ENCODE measurements at places on chromosomes 11 and 22.
A peak's percentile ranks its signal among the peaks of the same experiment; 100 is the strongest.

DNA sequence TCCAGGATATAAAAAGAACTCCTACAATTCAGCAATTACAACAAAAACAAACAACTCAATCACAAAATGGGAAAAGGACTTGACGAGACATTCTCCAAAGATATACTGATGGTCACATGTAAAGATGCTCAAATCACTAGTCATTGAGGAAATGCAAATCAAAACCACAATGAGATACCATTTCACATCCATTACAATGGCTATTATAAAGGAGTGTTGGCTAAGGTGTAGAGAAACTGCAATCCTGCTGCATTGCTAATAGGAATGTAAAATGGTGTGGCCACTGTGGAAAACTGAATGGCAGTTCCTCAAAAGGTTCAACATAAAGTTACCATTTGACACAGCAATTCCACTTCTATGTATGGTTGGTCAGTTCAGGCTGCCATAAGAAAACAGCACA is 11.8 kb upstream of the TBCEL start:
- no peaks in the 10 kb centered on the region for H3K27me3 ChIP-seq
- no peaks in the 10 kb centered on the region for H3K36me3 ChIP-seq
- DNase-seq = no peak
- H3K27ac ChIP-seq = no peak overlapping the region
- no peaks in the 10 kb centered on the region for H3K4me1 ChIP-seq

DNA sequence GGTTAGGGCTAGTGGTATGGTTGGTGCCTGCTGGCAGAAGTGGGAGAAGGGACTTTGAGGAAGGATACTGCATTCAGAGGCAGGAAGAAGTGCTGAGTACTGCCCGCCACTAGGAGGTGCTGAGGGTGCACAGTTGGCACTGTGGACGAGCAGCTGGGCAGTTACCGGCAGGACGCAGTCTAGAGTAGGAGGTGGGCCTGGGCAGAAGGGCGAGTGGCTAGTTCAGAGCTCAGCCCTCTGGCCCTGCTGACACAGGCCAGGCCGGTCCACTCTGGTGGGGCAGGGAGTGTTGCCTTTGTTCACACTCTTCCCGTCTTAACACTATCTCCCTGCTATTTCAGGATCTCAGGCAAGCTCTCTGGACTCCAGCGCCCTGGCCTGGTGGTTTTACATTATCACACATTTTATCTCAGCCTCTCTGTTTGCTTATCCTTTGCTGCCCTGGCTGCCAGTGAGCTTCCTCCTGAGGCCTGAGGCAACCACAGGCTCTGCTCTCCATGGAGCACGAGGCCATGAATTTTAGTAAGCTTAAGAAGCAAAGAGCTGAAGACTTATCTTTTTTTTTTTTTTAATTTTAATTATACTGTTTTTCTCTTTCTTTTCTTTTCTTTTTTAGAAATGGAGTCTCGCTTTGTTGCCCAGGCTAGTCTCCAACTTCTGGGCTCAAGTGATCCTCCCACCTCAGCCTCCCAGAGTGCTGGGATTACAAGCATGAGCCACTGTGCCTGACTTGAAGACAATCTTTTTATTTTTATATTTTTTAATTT is 26.9 kb downstream of the SNAP29 start:
- DNase-seq = peak; percentile 13
- H3K4me3 ChIP-seq = no peak overlapping the region
- H3K27me3 ChIP-seq = no peaks in the 10 kb centered on the region
- peaks cover 52% of the 10 kb centered on the region for H3K36me3 ChIP-seq
- H3K4me1 ChIP-seq = no peaks in the 10 kb centered on the region
- H3K27ac ChIP-seq = peak overlapping the region; percentile 67

DNA sequence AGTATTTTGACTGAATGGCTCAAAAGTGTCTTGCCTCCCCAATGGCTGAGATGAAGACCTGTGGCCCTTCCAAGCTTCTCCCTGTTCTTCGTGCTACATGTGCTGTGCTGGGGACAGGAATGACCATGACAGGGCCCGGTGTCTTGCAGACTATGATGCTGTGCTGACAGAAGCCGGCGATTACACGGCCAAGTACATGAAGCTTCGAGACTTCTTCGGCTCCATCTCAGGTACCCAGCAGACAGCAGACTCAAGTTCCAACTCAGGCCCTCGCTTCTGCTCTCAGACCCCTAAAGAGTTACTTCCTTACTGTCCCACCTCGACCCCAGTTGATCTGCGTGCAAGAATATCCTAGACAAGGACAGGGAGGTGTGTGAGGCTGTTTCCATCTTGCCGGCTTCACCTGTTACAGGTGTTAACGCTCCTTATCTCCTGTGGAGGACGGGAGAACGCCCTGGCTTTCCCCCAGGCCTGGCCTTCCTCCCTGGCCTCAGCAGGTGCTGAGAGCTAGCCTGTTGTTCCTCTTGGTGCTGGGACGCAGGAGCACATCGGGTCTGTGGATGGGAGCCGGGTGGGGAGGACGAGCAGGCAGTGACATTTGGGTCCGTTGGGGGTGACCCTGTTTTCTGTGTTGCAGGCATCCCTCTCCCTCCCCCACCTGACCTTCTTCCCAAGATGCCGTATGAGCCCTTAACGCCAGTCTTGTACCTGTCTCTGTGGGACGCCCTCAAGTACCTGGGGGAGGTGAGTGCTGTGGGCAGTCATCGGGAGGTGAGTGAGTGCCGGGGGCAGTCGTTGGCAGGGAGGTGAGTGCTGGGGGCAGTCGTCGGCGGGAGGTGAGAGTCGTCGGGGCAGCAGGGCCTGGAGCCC is 38.1 kb downstream of the GLB1L2 start:
- H3K36me3 ChIP-seq = no peaks in the 10 kb centered on the region
- H3K27me3 ChIP-seq = no peaks in the 10 kb centered on the region
- no peaks in the 10 kb centered on the region for H3K4me1 ChIP-seq
- no peak overlapping the region for H3K27ac ChIP-seq

- DNase-seq = no peak
- peaks cover 21% of the 10 kb centered on the region for H3K4me1 ChIP-seq
- H3K36me3 ChIP-seq = no peaks in the 10 kb centered on the region
These were observed 14.3 kb downstream of the DGKZ start for GRCh38 chr11:46361283-46362155.

DNA sequence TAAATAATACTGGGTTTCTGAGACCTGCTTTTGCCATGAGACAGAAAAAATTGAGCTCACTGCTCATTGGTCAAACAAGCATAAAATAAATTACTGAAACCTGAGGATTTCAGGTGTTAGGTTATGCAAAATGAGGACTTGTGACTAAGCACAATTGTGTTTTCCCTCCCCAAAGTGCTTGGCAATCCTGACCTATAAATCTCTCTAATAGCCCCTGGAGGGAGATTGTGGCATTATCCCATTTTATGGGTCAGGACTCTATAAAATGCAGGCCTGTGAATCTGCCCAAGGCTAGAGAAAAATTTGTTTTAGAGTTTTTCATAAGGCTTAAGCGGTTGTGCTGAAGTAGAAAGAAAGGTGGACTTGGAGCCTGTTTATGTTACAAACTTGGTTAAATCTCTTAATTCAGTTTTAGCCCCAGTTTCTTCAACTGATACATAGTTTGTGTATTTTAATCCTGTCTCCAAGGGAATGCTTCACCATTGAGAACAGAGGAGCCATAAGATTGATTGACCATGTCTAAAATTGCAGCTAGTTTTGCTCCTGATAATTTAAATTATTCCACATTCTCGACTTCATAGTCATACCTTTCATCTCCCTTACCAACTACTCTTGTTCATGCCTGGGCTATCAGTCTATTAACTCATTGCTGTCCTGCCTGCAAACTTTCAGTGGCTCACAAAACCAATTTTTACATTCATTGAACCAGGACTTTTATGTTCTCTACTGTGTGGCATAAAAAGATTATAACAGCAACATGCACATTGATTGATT is 63.6 kb upstream of the LRRC4C start:
- no peaks in the 10 kb centered on the region for H3K27me3 ChIP-seq
- no peaks in the 10 kb centered on the region for H3K4me1 ChIP-seq
- H3K4me3 ChIP-seq = no peak overlapping the region

DNA sequence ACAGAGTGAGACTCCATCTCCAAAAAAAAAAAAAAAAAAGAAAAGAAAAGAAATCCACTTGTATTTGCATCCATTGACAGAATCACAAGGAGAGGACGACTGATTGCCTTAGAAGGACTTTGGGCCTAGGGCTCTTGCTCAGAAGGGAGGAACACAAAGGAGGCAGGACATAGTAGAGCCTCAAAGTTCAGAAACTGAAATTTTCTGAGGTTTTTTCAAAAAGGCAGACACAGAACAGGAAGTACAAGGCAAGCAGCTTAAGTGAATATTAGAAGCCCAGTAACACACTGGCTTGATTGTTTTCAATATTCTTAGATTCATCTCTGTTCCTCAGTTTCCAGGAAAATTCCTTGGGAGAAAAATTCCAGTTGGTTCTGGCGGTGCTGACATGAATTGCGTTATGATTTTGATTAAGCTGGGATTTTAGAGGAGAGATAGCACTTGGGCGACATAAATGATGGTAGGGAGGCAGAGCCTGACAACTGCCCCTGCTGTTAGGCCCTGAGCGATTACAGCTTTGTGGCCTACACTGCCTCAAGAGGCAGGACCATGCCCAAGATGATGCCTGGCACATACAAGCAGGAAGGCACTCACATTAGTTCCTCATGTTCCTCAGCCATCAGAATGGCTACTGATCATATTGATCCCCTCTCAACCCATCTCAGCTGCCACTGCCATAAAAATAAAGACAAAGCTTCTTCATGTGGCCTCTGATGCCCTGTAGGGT is 15.3 kb downstream of the CLPB start:
- no peaks in the 10 kb centered on the region for H3K36me3 ChIP-seq
- no peak overlapping the region for H3K27ac ChIP-seq
- no peak overlapping the region for H3K4me3 ChIP-seq
- H3K4me1 ChIP-seq = no peaks in the 10 kb centered on the region
- H3K27me3 ChIP-seq = no peaks in the 10 kb centered on the region

GRCh38 chr11:112363527-112363926 is 102.9 kb upstream of the PLET1 start:
- no peaks in the 10 kb centered on the region for H3K36me3 ChIP-seq
- no peak overlapping the region for H3K4me3 ChIP-seq
- no peak overlapping the region for H3K27ac ChIP-seq
- H3K4me1 ChIP-seq = no peaks in the 10 kb centered on the region

DNA sequence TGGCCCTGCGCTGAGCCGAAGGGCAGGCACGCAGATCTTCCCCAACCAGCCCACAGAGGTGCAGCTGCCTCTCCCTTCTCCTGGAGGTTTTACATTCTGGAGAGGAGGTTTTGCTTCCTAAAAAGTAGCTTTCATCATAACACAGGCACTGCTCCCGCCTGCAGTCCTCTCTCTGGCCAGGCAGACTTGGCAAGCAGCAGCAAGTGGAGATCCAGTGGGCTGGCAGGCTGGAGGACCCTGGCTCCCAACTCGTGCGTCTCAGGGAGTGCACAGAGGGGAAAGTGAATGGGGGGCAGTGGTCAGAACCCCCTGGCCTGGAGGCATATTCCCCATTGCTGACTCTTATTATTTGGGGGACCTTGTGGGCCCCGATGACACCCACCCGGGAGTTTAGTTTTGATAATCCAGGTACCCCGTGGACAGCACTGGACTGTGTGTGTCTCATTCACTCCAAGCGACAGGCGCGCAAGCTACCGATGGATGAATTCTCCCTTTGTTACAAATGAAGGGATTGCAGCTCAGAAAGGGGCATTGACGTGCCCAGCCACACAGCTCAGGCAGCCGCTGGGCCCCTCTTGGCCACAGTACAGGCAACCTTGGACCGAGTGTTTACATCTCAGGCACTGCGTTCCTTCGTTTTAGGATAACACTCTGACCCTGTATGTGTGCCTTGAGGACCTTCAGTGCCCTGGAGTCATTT is 1223.9 kb downstream of the BRD1 start:
- no peak overlapping the region for H3K27ac ChIP-seq
- no peaks in the 10 kb centered on the region for H3K27me3 ChIP-seq
- H3K4me1 ChIP-seq = no peaks in the 10 kb centered on the region
- no peak overlapping the region for H3K4me3 ChIP-seq
- no peaks in the 10 kb centered on the region for H3K36me3 ChIP-seq

DNA sequence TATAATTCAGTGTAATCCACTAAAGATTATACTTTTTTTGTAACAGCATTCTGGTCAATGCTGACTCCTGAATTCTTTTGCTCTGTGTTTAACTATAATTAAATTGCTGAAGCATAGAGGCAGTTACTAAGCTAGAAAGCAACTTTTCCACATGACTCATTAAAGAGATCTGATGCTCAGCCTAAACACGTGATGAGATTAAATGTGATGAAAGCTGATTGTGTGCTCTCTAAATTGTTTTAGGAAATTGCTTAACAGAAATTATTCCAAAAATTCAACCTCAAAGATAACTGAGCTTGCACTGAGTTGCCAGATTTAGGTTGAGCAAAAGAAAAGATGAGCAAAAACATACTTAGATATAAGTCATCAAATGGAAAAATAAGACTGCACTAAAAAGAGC is 1033.6 kb downstream of the FAM181B start:
- H3K4me3 ChIP-seq = no peak overlapping the region
- no peak overlapping the region for H3K27ac ChIP-seq
- no peaks in the 10 kb centered on the region for H3K4me1 ChIP-seq
- no peak for DNase-seq

- DNase-seq = no peak
- no peak overlapping the region for H3K27ac ChIP-seq
- no peaks in the 10 kb centered on the region for H3K4me1 ChIP-seq
- no peaks in the 10 kb centered on the region for H3K27me3 ChIP-seq
These were observed 34.8 kb upstream of the ALKBH3 start for GRCh38 chr11:43845816-43846215.

DNA sequence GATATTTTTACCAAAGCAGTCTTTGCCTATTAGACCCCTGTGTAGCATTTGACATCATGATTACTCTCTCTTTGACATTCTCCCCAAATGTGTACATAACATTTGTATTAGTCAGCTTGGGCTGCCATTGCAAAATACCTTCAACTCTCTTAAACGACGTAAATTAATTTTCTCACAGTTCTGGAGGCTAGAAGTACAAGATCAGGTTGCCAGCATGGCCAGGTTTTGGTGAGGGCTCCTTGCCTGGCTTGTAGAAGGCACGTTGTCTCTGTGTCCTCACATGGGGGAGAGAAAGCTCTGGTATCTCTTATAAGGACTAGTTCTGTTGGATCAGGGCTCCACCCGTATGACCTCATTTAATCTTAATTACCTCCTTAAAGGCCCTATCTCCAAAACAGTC is 12.3 kb upstream of the DLAT start:
- no peak overlapping the region for H3K27ac ChIP-seq
- H3K36me3 ChIP-seq = no peaks in the 10 kb centered on the region
- no peak for DNase-seq

GRCh38 chr22:27504360-27505253 is 296.9 kb downstream of the MN1 start:
- no peak overlapping the region for H3K27ac ChIP-seq
- H3K36me3 ChIP-seq = no peaks in the 10 kb centered on the region
